ENCODE measurements at places on chromosomes 5 and 9.

- H3K4me1 ChIP-seq = peaks cover 8% of the 10 kb centered on the region
- H3K27ac ChIP-seq = no peak overlapping the region
- peaks cover 16% of the 10 kb centered on the region for H3K36me3 ChIP-seq
- H3K4me3 ChIP-seq = no peak overlapping the region
- peak; percentile 60 for DNase-seq
- H3K27me3 ChIP-seq = no peaks in the 10 kb centered on the region
These were observed 20.2 kb downstream of the ZBED3 start for GRCh38 chr5:77066823-77067442.

DNA sequence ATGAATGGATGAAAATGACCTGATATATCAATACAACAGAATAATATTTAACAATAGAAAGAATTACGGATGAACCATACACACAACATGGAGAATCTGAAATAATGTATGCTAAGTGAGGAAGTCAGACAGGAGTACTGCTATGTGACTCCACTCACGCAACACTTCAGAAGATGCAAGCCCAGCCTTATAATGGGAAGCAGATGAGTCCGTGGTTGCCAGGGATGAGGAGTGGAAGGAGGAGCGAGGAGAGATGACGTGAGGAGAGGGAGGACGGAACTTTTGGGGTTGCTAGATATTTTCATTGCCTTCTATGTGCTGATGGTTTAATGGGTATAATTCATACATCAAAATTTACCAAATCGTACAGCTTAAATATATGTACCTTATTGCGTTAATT, 55.4 kb upstream of the ERCC6L2 start:
- H3K4me3 ChIP-seq = no peak overlapping the region
- no peak for DNase-seq

- peaks cover 6% of the 10 kb centered on the region for H3K27me3 ChIP-seq
- no peaks in the 10 kb centered on the region for H3K36me3 ChIP-seq
- H3K4me3 ChIP-seq = no peak overlapping the region
- DNase-seq = peak; percentile 59
- no peak overlapping the region for H3K27ac ChIP-seq
These were observed 12.8 kb downstream of the FGFR4 start for GRCh38 chr5:177099422-177100093.

DNA sequence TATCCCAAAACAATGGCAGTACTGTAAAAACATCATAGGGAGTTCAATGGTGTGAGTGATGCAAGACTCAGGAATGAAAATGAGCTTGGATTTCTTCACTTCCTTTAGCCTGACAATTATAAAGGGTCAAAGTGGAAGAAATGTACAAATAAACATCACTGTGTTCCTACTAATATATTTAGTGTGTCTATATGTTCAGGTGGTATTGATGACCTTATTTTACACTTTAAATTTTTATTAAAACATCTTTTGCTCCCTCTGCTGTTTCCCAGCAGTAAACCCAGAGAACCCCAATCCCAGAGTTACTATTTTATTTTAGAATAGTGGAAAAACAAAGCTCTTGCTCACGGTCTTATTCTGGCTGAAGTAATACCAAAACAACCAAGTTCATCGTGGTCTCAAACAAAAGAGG, 2.0 kb downstream of the LOX start:
- peak overlapping the region; percentile 92 for H3K4me3 ChIP-seq
- peak; percentile 47 for DNase-seq
- H3K27me3 ChIP-seq = no peaks in the 10 kb centered on the region
- H3K4me1 ChIP-seq = peaks cover 59% of the 10 kb centered on the region

DNA sequence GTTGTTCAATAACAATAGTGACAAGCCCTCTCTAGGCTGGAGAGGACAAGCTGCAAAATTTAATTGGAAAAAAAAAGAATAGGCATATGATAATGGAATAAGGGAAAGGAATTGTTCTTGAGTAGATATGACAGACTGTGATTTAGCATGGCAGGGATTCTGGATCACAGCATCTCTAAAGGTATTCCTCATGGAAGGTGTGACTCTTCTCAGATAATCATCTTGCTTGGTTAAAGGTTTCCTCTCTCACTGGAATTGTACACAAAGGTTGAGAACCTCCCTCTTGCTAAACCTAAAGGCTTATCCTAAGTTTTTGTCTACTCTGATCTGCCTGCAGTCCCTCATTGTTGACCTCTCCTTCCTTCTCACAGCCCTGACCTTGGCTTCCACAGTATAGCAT, 31.6 kb downstream of the ELOVL7 start:
- H3K4me1 ChIP-seq = peaks cover 4% of the 10 kb centered on the region
- H3K27ac ChIP-seq = no peak overlapping the region
- no peak for DNase-seq
- no peaks in the 10 kb centered on the region for H3K27me3 ChIP-seq
- no peaks in the 10 kb centered on the region for H3K36me3 ChIP-seq
